Stromal cell of bone marrow (primary cell): ENCODE measurements at places on chromosomes 16 and 17.
A peak's percentile ranks its signal among the peaks of the same experiment; 100 is the strongest.

DNA sequence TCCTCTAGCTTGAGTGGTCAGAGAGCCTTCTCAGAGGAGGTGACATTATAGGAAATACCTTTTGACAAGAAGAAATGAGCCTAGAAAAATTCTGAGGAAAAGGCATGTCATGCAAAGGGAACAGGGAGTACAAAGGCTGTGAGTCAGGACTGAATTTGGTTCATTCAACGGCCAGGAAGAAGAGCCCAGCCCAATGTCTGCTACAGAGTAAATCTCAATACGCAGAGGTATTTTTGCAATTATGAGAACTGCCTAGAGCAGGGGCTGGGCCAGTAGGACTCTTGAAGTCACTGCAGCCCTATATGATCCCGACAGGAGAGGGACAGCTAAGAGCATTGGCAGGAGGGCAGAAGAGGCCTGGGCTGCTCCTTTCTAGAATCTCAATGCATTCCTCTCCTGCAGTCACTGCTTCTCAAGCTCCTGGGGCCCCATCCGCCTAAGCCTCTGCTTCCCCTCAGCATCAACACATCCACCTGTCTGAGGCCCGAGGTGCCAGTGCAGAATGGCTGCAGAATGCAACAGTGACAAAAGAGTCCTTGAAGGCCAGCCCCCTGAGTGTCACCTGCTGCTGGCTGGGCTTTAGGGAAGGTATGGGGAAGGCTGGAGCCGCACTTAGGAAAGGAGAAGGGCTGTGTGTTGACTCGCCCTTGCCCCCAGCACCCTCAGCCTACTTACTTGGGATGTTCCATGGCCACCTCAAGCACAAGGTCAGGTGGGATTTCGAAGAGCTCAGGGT is 20.1 kb downstream of the NOS2 start:
- no peak for DNase-seq

DNA sequence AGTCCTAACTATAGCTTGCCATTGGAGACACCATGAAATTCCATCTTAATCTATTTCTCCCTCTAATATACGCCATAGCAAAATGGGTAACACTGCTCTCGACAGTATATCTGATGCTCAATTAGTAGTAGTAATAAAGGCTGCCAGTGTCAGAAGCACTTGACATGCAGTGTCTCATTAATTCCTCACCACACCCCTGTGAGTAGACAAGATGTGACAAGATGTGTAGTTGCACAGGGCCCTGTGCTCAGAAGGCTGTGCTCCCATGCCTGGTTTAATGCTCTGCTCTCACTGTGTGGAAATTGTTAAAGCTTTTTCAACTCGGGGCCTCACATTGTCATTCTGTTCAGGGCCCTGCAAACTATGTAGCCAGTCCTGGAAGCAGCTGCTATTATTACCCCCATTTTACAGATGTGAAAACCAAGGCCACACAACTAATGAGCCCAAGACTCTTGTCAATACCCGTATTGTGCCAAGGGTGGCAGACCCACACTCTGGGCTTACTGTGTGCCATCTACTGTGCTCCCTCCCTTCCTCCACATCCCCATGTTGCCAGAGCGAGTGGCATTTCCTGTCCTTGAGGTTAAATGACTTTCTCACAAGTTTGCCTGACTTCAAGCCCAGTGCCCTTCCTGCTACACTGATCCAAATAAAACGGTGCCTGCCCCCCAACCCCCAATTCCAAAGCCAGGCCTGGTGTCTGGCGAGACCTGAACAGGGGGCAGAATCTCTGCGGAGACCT is 287.3 kb upstream of the CCL2 start:
- no peak for DNase-seq

DNA sequence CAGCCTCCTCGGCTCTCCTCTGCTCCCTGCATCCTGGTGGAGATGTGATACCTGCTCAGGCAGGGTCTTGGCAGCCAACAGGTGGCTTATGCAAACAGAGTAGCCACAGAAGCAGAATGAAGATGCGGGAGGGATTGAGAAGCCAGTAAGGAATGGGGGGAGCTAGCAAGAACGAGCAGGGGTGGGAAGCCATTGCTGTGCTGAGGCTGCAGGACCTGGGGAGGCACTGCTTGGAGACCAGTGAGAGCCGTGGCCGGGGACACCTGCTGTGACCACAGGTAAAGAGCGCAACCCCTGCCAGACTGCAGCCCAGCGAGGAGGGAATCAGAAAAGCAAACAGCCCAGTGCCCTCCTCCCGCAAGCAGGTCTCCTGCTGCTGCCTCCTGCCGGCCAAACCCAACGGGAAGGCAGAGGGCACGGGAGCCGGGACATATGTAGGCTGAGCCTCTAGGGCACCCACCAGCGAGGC is 14.7 kb downstream of the AIPL1 start:
- no peak for DNase-seq

- no peak for DNase-seq
Measured at GRCh38 chr17:5820721-5821456, 236.6 kb upstream of the NLRP1 start.

GRCh38 chr17:52824542-52824941 is 666.0 kb upstream of the CA10 start:
- DNase-seq = no peak

- DNase-seq = peak; percentile 21
Measured at GRCh38 chr16:53159781-53160436, 105.1 kb downstream of the CHD9 start.

GRCh38 chr17:55056526-55056925 is 88.0 kb downstream of the STXBP4 start:
- no peak for DNase-seq

GRCh38 chr16:24826817-24827566 is 18.8 kb upstream of the SLC5A11 start:
- no peak for DNase-seq

DNA sequence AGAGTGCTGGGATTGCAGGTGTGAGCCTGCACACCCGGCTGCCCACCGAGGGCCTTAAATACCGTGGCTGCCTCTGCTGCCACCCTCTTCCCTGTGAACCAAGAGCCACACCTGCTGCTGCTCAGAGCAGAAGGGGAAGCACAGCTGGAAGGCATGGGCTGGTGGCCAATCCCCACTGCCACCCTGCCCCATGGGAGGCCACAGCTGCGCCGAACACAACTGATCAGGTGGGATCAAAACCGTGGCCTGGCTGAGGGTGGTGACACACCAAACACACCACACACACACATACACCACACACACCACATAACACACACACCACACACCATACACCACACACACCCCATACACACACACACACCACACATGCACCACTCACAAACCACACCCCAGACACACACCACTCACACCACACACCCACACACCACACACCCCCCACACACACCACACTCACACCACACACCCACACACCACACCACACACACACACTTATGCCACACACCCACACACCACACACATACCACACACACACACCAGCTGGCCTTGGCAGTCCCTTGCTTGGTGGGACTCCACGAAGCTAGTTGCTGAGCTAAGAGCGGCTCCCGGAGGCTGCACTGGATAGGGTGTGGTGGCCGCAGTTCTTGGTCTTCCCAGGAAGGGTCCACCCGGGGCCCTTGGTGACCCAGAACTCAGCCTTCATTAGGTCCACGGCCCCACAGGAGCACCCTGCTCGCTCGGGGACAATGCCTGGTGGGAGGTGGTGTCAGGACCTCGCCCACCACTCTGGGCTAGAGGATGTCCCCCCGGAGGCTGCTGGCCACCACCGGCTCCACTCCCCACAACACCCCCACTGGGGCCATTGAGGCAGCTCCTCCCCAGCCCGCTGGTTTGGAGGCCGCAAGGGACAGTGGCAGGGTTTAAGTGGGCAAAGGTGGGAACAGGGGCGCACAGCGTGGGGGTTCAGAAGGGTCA is 14.9 kb downstream of the CEP131 start:
- no peak for DNase-seq

GRCh38 chr17:66535611-66536010 is 233.2 kb downstream of the PRKCA start:
- DNase-seq = no peak

DNA sequence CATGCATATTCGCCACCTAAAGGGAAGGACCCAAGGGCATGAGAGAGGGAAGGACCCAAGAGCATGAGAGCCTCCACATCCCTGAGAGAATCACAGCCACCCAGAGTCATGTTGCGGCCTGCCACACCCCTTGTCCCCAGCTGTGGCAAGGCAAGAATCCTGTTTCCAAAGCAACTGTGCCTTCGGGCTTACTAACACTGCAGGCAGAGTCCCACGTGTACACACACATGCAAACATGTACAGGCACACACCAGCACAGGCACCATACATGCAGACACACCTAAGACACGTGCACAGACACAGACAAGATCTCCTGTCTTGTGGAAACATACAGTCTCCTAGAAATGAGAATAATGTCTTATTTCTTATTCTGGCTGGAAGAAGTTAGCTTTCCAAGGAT is 92.4 kb upstream of the CDYL2 start:
- no peak for DNase-seq

- no peak for DNase-seq
Measured at GRCh38 chr17:4460661-4461060, 26.9 kb downstream of the SPNS3 start.

DNA sequence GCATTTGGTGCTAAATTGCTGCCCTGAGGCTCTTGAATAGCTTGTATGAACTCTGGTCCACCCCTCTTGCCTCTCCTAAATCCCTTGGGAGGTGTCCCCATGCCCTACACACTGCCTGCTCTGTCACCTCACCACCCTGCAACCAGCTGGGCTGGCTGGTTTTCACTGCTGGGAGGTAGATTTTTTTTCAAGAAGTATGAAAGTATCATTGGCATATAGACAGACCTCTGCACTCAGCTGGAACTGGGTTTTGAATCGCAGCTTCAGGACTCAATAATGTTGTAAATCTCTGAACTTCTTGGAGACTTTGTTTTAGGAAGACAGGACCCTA is 184.9 kb downstream of the MSI2 start:
- no peak for DNase-seq

DNA sequence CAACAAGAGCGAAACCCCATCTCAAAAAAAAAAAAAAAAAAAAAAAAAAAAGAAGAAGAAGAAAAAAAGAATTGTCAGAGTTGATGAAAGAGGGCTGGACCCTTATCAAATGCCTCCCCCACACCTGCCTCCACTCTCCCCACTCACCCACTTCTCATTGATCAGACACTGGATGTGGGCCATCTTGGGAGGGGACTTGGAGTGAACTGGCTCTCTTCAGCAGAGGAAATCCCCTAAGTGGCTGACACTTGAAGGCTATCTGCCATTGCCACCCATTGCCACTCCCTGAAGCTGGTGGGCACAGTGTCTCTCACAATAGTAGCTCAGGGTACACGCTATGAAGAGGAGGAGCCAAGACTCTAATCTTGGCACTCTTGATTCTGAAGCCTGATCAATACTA is 1.6 kb downstream of the ITGA2B start:
- no peak for DNase-seq

- no peak for DNase-seq
Measured at GRCh38 chr16:13793841-13794409, 126.0 kb upstream of the ERCC4 start.

DNA sequence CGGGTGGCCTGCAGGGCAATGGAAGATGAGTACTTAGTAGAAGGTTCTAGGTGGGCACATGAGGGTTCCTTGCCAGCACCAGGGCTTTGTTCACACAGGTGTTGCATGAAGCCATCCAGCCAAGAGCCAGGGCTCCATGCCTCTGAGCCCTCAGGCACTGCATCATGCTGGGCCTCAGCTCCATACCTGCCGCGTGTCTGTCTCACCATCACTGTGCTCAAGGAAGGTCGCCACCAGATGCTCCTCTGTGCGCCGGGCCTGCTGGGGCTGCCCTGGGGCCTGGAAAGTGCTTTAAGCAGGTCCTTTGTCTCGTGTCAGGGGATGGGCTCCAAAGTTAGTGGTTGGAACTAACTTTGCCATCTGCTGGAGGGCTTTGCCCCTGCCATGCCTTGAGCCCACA is 25.6 kb downstream of the C16orf90 start:
- no peak for DNase-seq

GRCh38 chr17:56793957-56794356 is 39.8 kb downstream of the C17orf67 start:
- DNase-seq = no peak

- peak; percentile 80 for DNase-seq
Measured at GRCh38 chr17:42325026-42325425, 36.7 kb downstream of the STAT5A start.

- DNase-seq = no peak
Measured at GRCh38 chr16:17343728-17344127, 127.0 kb downstream of the XYLT1 start.

GRCh38 chr17:73770115-73770848 is 126.0 kb upstream of the SDK2 start:
- DNase-seq = peak; percentile 34

- DNase-seq = peak; percentile 21
Measured at GRCh38 chr17:34354637-34355036, 1.6 kb upstream of the CCL13 start.

DNA sequence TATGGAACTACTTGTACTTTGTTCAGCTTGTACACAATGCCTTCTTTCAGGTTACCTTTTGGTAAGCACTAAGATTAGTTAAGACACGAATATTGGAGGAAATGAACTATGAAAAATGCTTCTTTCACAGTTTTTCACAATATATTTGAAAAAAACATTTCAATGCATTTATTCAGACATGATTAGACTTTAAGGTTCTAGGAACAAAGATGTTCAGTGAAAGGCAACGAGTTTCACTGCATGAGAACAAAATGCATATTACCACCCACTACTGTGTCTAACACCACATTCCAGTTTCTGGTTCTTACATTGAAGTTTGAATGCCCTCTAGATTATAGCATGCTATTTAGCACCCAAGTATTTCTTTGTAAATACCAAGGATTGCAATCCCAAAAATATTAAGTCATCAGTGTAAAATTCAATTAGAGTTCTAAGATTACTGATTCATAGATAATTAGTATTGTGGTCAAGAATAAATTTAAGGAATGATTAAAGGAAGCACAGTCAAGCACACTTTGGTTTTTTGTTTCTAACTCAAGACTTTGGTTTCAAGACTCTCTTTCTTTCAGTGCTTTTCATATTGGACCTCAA is 261.7 kb downstream of the CEP112 start:
- no peak for DNase-seq

- DNase-seq = no peak
Measured at GRCh38 chr17:15181333-15181732, 83.8 kb downstream of the PMP22 start.

GRCh38 chr17:77456951-77457548 is 316.3 kb downstream of the SEC14L1 start:
- no peak for DNase-seq

DNA sequence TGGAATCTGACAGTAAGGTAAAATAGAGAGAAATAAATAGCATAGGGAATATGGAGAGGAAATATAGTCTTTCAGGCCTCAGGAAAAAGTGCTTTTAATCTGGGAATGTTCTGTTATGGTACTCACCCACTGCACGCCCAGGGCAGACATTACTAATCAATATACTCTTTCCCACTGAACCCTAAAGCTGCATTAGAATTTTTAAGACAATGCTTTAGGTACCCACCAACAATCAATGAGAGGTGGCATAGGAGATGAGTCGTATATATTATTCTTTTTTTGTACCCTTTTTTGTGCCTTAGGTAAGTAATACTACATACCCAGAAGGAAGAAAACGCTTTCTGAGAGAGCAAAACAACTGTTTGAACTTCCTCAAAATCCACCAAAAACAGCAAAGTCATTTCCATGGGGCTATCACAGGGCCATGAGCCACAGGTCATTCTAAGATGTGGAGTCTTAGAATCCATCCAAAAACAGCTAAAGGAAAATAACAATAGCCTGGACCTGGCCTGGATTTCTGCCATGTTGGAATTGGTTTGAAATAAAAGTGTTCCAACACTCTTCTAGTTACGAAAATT is 542.1 kb downstream of the XYLT1 start:
- no peak for DNase-seq

- DNase-seq = no peak
Measured at GRCh38 chr17:32870969-32871368, 6.0 kb downstream of the MYO1D start.
